ENCODE measurements at places on chromosomes 7 and 10.

- DNase-seq = no peak
Observed at GRCh38 chr7:140348161-140348849, 50.0 kb downstream of the SLC37A3 start.

- DNase-seq = no peak
Observed at GRCh38 chr7:731440-732085, 4.5 kb upstream of the PRKAR1B start.

GRCh38 chr10:118605694-118606093 lies 10.2 kb upstream of the PRLHR start:
- no peak for DNase-seq

DNA sequence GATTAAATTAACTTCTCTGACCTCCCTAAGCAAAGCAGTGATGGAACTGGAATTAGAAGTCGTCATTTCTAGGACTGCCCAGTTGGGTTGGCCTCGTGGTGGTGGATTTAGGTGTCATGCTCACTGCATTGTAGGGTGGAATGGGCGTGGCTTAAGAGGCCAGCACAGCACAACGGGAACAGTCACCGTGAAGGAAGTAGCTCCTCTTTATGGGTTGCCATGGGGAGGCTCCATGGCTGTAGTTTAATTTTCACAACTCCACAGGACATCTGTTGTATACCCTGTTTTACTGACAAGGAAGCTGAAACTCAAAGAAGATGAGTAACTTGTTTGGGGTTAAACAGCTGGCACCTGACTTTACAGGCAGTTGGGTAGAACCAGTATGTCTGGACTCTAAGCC lies 208.3 kb downstream of the CELF2 start:
- DNase-seq = no peak

GRCh38 chr10:20281579-20281978 lies 465.3 kb downstream of the PLXDC2 start:
- no peak for DNase-seq

- no peak for DNase-seq
Observed at GRCh38 chr10:74921744-74922143, 95.3 kb downstream of the KAT6B start.

DNA sequence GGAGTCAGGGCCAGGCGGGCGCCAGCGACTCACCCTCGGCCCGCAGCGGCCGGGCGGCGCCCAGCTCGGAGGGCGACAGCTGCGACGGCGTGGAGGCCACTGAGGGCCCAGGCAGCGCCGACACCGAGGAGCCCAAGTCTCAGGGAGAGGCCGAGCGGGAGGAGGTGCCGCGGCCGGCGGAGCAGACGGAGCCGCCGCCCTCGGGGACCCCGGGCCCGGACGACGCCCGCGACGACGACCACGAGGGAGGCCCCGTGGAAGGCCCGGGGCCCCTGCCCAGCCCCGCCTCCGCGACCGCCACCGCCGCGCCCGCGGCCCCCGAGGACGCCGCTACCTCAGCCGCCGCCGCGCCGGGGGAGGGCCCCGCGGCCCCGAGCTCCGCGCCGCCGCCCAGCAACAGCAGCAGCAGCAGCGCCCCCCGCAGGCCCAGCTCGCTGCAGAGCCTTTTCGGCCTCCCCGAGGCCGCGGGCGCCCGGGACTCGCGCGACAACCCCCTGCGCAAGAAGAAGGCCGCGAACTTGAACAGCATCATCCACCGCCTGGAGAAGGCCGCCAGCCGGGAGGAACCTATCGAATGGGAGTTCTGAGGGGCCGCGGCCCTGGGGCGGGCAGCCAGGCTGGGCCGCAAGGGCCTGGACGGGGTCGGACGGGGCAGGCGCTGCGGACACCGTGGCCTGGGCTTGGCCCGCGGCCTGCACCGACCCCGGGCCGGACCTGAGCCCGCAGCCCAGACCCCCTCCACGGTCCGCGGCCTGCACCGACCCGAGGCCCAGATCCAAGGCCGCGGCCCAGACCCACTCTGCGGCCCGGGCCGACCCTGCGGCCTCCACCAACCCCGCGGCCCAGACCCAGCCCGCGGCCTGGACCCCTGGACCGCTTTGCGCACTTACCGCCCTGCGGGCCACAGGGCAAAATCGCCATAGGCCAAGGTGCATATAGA lies 37.9 kb upstream of the SH2B2 start:
- DNase-seq = no peak

DNA sequence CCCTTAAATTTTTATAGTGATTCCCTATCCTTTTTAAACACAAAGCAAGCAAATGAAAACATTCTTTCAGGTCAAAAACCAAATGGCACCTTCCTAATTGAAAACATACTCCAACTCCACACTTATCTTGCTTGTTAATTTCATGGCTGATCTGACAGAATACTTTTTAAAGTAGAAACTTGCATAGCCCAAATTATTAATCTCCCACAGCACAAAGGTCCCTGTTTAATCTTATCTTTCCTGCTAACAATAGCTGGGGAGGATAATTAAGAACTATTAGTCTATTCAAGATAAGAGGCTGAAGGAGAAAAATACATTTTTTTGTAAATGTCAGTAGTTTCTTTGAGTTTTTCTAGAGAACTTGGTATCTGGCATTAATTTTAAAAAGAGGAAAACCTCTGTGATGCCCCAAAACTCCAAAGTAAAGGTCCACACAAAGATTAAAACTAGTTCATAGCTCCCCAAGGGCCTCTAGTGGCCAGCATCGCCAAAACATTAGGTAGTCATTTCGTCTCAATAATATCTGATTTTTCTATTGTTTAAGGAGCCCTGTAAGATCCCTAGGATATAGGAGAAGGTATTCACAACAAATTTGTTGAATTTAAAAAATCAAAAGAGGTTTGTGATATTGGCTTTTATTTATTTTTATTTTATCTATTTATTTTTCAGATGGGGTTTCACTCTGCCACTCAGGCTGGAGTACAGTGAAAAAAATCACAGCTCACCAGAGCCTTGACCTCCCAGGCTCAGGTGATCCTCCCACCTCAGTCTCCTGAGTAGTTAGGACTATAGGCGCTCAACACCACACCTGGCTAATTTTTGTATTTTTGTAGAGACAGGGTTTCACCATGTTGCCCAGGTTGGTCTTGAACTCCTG lies 14.7 kb downstream of the CDNF start:
- DNase-seq = peak; percentile 24

GRCh38 chr7:1849351-1850041 lies 179.4 kb downstream of the ELFN1 start:
- no peak for DNase-seq

- DNase-seq = no peak
Observed at GRCh38 chr10:103757531-103758293, 97.7 kb downstream of the SH3PXD2A start.

GRCh38 chr7:25989140-25989705 lies 162.8 kb upstream of the NFE2L3 start:
- no peak for DNase-seq

Data from stimulated activated naive B cell treated with anti-CD40 and anti-IgM and Interleukin-4, amounts not matched to agents 10 μg/mL and 1 μg/mL and 100 μg/mL, for 72 hours (primary cell).